Epithelial cell of umbilical artery (primary cell): ENCODE measurements at places on chromosomes 2 and 18. TPM values are rescaled to one million over a fixed set of nuclear protein-coding genes. Genes with fewer than 3 reads are reported as not detected.

CHRND gene
- not detected in 2 replicates for total RNA-seq

POTEI gene
- under 0.01 TPM in 2 replicates for total RNA-seq

HAAO gene
- total RNA-seq = not detected in 2 replicates

TMEM247 gene
- not detected in 2 replicates for total RNA-seq

MC2R gene
- not detected in 2 replicates for total RNA-seq

NEU2 gene
- total RNA-seq = not detected in 2 replicates

SERPINB12 gene
- not detected in 2 replicates for total RNA-seq

ZBTB7C gene
- total RNA-seq = not detected in 2 replicates

AGXT gene
- total RNA-seq = not detected in 2 replicates

IGFBP2 gene
- total RNA-seq = 151 and 164 TPM in 2 replicates

AGAP1 gene
- total RNA-seq = 4.7 and 4.9 TPM in 2 replicates

ABHD1 gene
- total RNA-seq = not detected in 2 replicates

FOXI3 gene
- not detected in 2 replicates for total RNA-seq

MFSD2B gene
- total RNA-seq = under 0.01 and 0.61 TPM in 2 replicates

ANKRD36C gene
- 98.4 and 107 TPM in 2 replicates for total RNA-seq

ZC3H6 gene
- 1.4 and 1.9 TPM in 2 replicates for total RNA-seq

NETO1 gene
- total RNA-seq = not detected in 2 replicates

RAD51AP2 gene
- total RNA-seq = not detected in 2 replicates

RPRD1A gene
- 74.4 and 84.0 TPM in 2 replicates for total RNA-seq

DNAJC5G gene
- not detected in 2 replicates for total RNA-seq

CRYGC gene
- not detected in 2 replicates for total RNA-seq

ALPI gene
- not detected in 2 replicates for total RNA-seq

C2orf66 gene
- total RNA-seq = under 0.01 TPM in 1 of 2 replicates, not detected in the other

NT5DC4 gene
- not detected in 2 replicates for total RNA-seq

RAB27B gene
- 0.32 and 0.46 TPM in 2 replicates for total RNA-seq

OTOF gene
- under 0.01 and 0.15 TPM in 2 replicates for total RNA-seq

EPHA4 gene
- total RNA-seq = 25.3 and 33.1 TPM in 2 replicates

UGT1A8 gene
- not detected in 2 replicates for total RNA-seq

IRS1 gene
- total RNA-seq = under 0.01 and 0.30 TPM in 2 replicates

C18orf32 gene
- 12.0 and 13.1 TPM in 2 replicates for total RNA-seq

FAM110C gene
- not detected in 2 replicates for total RNA-seq

CPS1 gene
- total RNA-seq = 0.65 and 1.8 TPM in 2 replicates

SPHKAP gene
- total RNA-seq = under 0.01 TPM in 1 of 2 replicates, not detected in the other

REG1B gene
- total RNA-seq = not detected in 2 replicates

NOL4 gene
- not detected in 2 replicates for total RNA-seq

LINC00305 gene
- not detected in 2 replicates for total RNA-seq

CLEC4F gene
- total RNA-seq = 0.15 TPM in 1 of 2 replicates, not detected in the other

TCF23 gene
- not detected in 2 replicates for total RNA-seq

VIT gene
- 0.76 and 1.3 TPM in 2 replicates for total RNA-seq

TMEM185B gene
- total RNA-seq = 18.8 and 26.1 TPM in 2 replicates

THSD7B gene
- 0.65 TPM in 1 of 2 replicates, not detected in the other for total RNA-seq

YES1 gene
- 189 and 380 TPM in 2 replicates for total RNA-seq

BOD1L2 gene
- total RNA-seq = not detected in 2 replicates

SLC9A4 gene
- total RNA-seq = not detected in 2 replicates

UPP2 gene
- total RNA-seq = not detected in 2 replicates

GDF7 gene
- 5.5 and 36.8 TPM in 2 replicates for total RNA-seq

COLEC12 gene
- 27.1 and 27.9 TPM in 2 replicates for total RNA-seq

TEKT4 gene
- total RNA-seq = not detected in 2 replicates

NLRC4 gene
- total RNA-seq = not detected in 2 replicates

MPP4 gene
- total RNA-seq = 4.0 and 4.5 TPM in 2 replicates

ANKRD53 gene
- 0.15 and 0.32 TPM in 2 replicates for total RNA-seq

LRATD1 gene
- total RNA-seq = under 0.01 TPM in 1 of 2 replicates, not detected in the other

TOGARAM2 gene
- not detected in 2 replicates for total RNA-seq

ATP6V1C2 gene
- under 0.01 TPM in 1 of 2 replicates, not detected in the other for total RNA-seq

TNFAIP6 gene
- under 0.01 and 0.91 TPM in 2 replicates for total RNA-seq

CRACDL gene
- 4.2 and 7.3 TPM in 2 replicates for total RNA-seq
